Upper lobe of left lung (tissue), 6 donors: ENCODE measurements at places on chromosomes 2 and 18. TPM values are rescaled to one million over a fixed set of nuclear protein-coding genes. Genes with fewer than 3 reads are reported as not detected.

The CCBE1 gene
- 10.5 TPM for total RNA-seq

The ST8SIA3 gene
- total RNA-seq = not detected

The GRHL1 gene
- total RNA-seq = 18.0 TPM

The EHD3 gene
- total RNA-seq = 12.5 TPM

- no peaks in the 10 kb centered on the region for H3K36me3 ChIP-seq
- no peak for DNase-seq
- no peaks in the 10 kb centered on the region for H3K4me1 ChIP-seq
Measured at GRCh38 chr18:47557160-47557559, 305.7 kb upstream of the SKOR2 start.

- no peak overlapping the region for H3K4me3 ChIP-seq
- H3K4me1 ChIP-seq = no peaks in the 10 kb centered on the region
- H3K36me3 ChIP-seq = no peaks in the 10 kb centered on the region
Measured at GRCh38 chr18:27967913-27968824, 208.8 kb downstream of the CDH2 start.

DNA sequence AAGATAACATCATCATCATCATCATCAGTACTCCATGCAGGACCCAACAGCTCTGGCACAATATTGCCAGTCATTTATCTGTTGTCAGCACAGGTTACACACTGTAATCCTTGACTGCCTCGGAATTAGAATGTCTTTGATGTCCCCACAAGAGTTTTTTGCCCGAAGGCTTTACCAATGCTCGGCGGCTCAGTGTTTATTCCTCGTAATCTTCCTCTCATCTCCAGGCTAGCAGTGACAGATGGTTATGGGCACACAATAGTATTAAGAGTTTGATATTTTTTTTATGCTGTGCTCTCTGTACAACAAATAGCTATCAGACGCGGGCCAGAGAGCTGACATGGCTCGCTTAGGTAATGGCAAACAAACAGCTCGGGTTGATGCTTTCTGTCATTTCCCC, 515.2 kb downstream of the ZEB2 start:
- H3K4me3 ChIP-seq = no peak overlapping the region
- H3K4me1 ChIP-seq = no peaks in the 10 kb centered on the region
- no peaks in the 10 kb centered on the region for H3K36me3 ChIP-seq
- no peaks in the 10 kb centered on the region for H3K27me3 ChIP-seq
- H3K27ac ChIP-seq = no peak overlapping the region

DNA sequence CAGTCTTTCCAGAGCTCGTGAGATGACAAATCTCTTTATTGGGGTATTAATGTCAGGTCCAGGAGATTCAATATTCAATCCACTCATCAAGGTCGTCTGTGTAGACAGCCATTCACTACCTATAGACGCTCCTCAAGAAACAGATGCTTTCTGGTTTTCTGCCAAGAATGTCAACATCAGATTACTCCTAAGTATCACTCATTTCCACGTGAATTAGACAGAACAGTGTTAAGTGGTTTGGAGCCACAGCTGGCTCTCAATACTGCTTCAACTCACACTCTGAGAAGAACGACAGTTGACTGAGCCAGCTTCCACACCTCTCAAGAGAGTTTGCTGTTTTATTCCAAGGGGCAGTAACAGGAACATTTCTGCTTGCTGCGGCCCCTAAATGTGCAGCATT, 113.5 kb upstream of the NEDD4L start:
- H3K36me3 ChIP-seq = no peaks in the 10 kb centered on the region
- H3K4me1 ChIP-seq = no peaks in the 10 kb centered on the region
- no peak for DNase-seq
- H3K27me3 ChIP-seq = no peaks in the 10 kb centered on the region

DNA sequence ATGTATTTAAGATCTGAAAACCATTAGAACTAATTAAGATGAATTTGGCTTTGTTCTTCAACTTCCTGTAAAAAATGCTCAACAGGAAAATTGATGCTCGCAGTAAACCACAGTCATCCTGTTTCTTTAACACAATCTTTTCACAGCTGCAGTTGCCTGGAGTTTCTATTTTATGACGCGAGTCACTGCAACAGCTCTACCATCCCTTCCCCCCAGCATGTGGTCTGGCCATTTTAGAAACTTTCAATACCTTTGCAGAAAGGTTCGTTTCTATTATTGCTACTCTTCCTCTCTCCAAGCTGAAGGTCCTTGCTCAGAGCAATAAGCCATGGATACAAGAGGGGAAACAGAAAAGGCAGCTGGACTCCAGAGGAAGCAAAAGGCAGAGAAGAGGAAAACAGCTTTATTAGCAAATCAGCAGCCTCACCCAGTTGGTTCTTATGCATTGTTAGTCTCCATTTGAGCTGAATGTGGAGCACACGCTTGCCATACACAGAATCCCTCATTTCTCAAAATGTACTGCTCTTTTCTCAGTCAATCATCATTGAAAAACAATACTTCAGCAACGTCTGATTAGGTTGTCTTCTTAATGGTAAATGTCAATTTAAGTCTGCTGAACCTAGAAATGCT, 3.9 kb downstream of the WIPF1 start:
- peak overlapping the region; percentile 74 for H3K27ac ChIP-seq
- no peaks in the 10 kb centered on the region for H3K27me3 ChIP-seq
- peak overlapping the region; percentile 14 for H3K4me3 ChIP-seq
- no peaks in the 10 kb centered on the region for H3K36me3 ChIP-seq
- H3K4me1 ChIP-seq = peaks cover 22% of the 10 kb centered on the region

- DNase-seq = no peak
- no peaks in the 10 kb centered on the region for H3K36me3 ChIP-seq
- no peaks in the 10 kb centered on the region for H3K27me3 ChIP-seq
- H3K27ac ChIP-seq = no peak overlapping the region
Measured at GRCh38 chr2:84137034-84137433, 322.0 kb downstream of the SUCLG1 start.

DNA sequence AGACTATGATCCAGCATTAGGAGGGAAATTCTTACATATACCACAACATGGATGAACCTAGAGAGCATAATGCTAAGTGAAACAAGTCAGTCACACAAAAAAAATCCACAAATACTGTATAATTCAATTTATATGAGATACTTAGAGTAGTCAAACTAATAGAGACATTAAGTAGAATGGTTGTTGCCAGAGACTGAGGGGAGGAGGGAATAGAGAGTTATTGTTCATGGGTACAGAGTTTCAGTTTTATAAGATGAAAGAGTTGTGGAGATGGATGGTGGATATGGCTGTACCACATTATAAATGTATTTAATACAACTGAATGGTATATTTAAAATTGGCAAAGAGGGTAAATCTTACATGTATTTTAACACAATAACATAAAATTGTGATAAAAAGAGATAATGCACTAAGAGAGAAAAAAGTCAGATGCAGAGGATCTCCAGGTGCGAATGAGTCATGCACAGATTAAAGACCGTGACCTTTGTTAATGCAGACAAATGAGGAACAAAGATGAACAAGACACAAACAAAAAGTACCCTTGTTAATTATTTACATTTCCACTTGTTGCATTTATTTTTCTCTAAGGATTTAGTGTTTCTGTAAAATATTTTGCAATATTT, 541.7 kb upstream of the MEX3C start:
- H3K36me3 ChIP-seq = no peaks in the 10 kb centered on the region
- no peaks in the 10 kb centered on the region for H3K4me1 ChIP-seq
- DNase-seq = no peak

GRCh38 chr2:27920148-27920885, 29.8 kb downstream of the BABAM2 start:
- peaks cover 19% of the 10 kb centered on the region for H3K4me1 ChIP-seq
- H3K27ac ChIP-seq = peak overlapping the region; percentile 83
- no peaks in the 10 kb centered on the region for H3K27me3 ChIP-seq
- H3K36me3 ChIP-seq = no peaks in the 10 kb centered on the region
- H3K4me3 ChIP-seq = no peak overlapping the region

DNA sequence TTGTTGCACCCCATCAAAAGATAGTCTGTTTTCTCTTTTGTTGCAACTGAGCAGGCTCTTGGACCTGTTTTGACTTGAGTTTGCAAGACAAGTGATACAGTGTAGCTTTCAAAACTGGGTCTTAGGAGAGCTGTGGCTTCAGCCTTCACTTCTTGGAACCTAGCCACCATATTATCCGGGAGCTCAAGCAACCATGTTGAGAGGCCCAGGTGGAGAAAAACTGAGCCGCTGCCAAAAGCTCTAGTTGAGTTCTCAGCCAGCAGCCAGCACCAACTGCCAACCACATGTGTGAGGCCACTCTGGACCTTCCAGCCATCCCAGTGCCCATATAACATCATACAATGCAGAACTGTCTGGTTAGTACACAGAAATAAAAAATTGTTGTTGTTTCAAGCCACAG, 5.4 kb downstream of the CACNB4 start:
- no peaks in the 10 kb centered on the region for H3K27me3 ChIP-seq
- no peak overlapping the region for H3K27ac ChIP-seq

DNA sequence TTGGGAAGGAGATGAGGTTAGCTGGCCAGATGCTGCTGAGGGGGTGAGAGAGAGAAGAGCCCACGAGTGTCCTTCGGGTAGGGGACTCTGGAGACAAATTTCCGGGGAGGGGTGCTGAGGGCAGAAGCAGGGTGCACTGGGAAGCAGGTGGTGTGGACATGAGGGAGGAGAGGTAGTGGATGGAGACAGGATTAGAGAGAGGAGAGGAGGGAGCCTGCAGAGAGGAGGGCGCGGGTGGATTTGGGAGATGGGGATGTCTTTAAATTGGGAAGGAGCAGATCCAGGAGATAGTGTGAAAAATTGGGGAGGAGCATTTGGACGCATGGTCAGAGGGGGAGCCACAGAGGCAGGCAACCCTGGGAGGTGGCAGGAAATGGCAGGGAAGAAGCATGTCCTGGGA, 154.7 kb downstream of the DYSF start:
- peak overlapping the region; percentile 10 for H3K27ac ChIP-seq
- H3K27me3 ChIP-seq = no peaks in the 10 kb centered on the region
- H3K4me1 ChIP-seq = peaks cover 14% of the 10 kb centered on the region
- H3K4me3 ChIP-seq = no peak overlapping the region
- peaks cover 17% of the 10 kb centered on the region for H3K36me3 ChIP-seq
- peak; percentile 17 for DNase-seq

DNA sequence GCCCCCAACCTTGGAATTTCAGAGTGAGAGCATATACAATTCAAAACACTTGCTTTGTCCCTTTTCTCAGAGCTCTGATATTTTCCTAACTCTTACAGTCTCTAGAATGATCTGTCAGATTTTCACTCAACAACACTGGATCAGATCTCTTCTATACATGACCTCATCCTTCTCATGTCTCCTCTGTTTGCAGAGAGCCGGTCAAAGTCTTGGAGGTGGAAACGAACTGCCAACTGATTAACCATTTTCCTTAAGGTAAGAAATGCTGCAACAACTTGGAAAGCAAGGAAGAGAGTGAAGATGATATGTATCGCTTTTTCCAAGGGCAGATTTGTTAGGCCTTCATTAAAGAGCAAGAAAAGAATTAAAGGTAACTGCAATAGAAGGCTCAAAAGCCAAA, 4.9 kb downstream of the TMEM17 start:
- no peak overlapping the region for H3K4me3 ChIP-seq
- no peak for DNase-seq
- H3K27ac ChIP-seq = no peak overlapping the region
- peaks cover 11% of the 10 kb centered on the region for H3K4me1 ChIP-seq
- no peaks in the 10 kb centered on the region for H3K27me3 ChIP-seq

- no peaks in the 10 kb centered on the region for H3K4me1 ChIP-seq
- no peaks in the 10 kb centered on the region for H3K36me3 ChIP-seq
- no peak overlapping the region for H3K27ac ChIP-seq
- no peak overlapping the region for H3K4me3 ChIP-seq
- no peaks in the 10 kb centered on the region for H3K27me3 ChIP-seq
Measured at GRCh38 chr2:106863387-106863786, 22.6 kb downstream of the ST6GAL2 start.

- DNase-seq = no peak
- no peaks in the 10 kb centered on the region for H3K36me3 ChIP-seq
- H3K4me1 ChIP-seq = peaks cover 17% of the 10 kb centered on the region
- no peak overlapping the region for H3K27ac ChIP-seq
- no peak overlapping the region for H3K4me3 ChIP-seq
- no peaks in the 10 kb centered on the region for H3K27me3 ChIP-seq
Measured at GRCh38 chr18:12422936-12423335, 15.2 kb downstream of the PRELID3A start.

GRCh38 chr2:70532244-70532935, 21.2 kb downstream of the TGFA start:
- no peaks in the 10 kb centered on the region for H3K27me3 ChIP-seq
- no peaks in the 10 kb centered on the region for H3K4me1 ChIP-seq
- H3K4me3 ChIP-seq = no peak overlapping the region

DNA sequence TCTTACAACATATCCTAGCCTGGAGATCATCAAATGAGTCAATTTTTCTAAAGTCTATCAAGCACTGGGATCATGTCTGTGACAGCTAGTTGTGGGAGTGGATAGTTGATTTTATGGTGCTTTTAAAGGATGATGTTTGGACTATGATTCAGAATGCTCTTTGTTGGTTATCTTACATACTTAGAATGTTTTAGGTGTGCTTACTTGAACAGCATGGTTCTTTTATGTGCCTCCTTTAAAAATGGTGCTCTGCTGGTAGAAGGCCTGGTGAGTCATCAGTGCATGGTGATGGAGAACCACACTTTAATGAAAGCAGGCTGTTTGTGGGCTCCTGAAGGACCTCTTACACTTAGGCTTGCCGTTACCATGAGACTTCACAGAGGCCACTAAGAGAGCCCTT, 682.7 kb upstream of the FANCL start:
- H3K4me1 ChIP-seq = no peaks in the 10 kb centered on the region
- no peaks in the 10 kb centered on the region for H3K36me3 ChIP-seq
- no peak overlapping the region for H3K27ac ChIP-seq
- no peak for DNase-seq

- no peak overlapping the region for H3K27ac ChIP-seq
- DNase-seq = no peak
- H3K27me3 ChIP-seq = no peaks in the 10 kb centered on the region
- H3K4me1 ChIP-seq = no peaks in the 10 kb centered on the region
- H3K36me3 ChIP-seq = no peaks in the 10 kb centered on the region
Measured at GRCh38 chr18:73948497-73948896, 199.1 kb downstream of the FBXO15 start.

GRCh38 chr2:134199123-134199522, 54.7 kb upstream of the MGAT5 start:
- no peak for DNase-seq
- H3K4me1 ChIP-seq = peaks cover 10% of the 10 kb centered on the region
- no peak overlapping the region for H3K4me3 ChIP-seq
- H3K27ac ChIP-seq = no peak overlapping the region
- no peaks in the 10 kb centered on the region for H3K36me3 ChIP-seq
- no peaks in the 10 kb centered on the region for H3K27me3 ChIP-seq

GRCh38 chr18:43486462-43486861, 209.2 kb upstream of the SYT4 start:
- no peak overlapping the region for H3K27ac ChIP-seq
- DNase-seq = no peak
- no peak overlapping the region for H3K4me3 ChIP-seq
- no peaks in the 10 kb centered on the region for H3K36me3 ChIP-seq
- no peaks in the 10 kb centered on the region for H3K27me3 ChIP-seq

DNA sequence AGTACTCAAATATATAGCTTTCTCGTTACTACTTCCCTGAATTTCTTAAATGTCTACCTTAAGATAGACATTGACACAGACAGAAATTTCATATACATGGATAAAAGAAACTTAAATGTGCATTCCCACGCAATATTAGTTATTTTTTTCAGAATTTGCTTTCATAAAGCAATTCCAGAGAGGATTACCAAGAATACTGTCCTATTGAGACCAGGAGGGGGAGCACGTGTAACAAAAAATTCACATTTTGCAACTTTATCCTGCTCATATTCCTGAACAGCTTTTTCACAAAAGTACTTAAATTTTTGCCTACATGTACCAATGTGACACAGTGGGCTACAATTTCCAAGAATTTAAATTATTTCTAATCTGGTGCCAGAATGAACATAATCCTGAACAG, 30.7 kb upstream of the ERCC3 start:
- no peak overlapping the region for H3K4me3 ChIP-seq
- H3K36me3 ChIP-seq = peaks cover 40% of the 10 kb centered on the region
- no peaks in the 10 kb centered on the region for H3K4me1 ChIP-seq
- H3K27ac ChIP-seq = no peak overlapping the region
- no peak for DNase-seq
- no peaks in the 10 kb centered on the region for H3K27me3 ChIP-seq
